ENCODE measurements at places on chromosomes 1 and 21.

DNA sequence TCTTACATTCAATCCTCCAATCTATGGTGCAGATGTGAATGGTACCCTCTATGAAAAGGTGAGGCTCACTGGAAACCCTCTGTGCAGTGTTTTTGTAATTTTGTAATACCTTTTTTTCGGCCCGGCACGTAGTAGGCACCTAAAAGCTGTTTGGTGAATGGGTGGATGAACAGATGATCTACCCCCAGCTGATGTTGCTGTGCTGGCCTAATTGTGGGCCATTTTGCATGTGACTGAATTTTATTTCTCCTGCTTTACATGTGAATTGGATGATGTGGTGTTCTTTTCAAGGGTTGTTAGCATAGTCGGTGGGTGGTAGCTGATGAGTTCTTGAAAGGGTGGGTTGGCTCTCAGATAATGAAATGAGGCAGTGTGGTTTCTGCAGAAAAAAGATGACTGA, 10.4 kb downstream of the KDM4A start:
- DNase-seq: no peak

- DNase-seq: no peak
These were observed 801 bp downstream of the TRAF5 start for GRCh38 chr1:211327346-211327921.

DNA sequence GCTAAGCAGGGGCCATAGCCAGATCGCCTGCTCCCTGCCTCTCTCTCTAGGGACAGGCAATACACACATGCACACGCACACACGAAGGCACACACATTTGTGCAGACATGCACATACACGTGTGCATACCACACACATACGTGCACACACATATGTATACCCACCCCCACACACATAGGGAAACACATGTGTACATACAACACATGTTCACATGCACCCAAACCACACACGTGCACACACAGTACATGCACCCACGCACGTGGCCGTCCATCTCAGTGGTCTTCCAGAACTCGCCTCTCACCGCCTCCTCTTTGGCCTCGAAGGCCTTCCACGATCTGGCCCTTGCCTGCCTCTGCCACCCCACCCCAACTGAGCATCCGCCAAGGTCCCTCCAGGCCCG, 25.3 kb upstream of the PEX10 start:
- DNase-seq: no peak

- no peak for DNase-seq
These were observed 4.4 kb upstream of the GLRX2 start for GRCh38 chr1:193109619-193110018.

GRCh38 chr1:157834430-157834829, 7.2 kb downstream of the CD5L start:
- no peak for DNase-seq

DNA sequence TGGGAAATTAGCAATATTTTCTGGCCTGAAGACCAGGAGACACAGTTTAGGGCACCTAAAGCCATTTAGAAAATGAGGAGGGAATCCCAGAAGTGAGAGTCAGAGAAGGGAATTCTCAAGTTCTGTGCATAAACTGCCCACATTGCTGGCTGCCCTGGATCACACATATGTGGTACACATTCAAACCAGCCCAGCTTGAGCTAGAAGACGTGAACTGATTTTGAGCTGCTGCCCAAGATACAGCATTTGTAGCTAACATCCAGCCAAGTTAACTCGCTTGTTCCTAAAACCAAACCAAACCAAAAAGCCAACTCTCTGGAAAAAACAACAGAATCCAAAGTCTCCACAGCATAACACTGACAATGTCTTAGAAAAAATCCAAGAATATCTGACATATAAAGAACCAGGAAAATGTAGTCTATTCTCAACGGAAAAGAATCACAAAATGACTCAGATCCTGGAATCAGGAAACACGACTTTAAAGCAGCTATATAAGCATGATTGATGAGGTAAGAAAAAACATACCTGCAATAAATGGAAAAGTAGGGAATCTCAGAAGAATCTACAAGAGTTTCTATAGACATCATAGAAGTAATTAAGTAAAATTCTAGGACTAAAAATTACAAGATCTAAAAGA, 18.2 kb upstream of the QSOX1 start:
- no peak for DNase-seq

DNA sequence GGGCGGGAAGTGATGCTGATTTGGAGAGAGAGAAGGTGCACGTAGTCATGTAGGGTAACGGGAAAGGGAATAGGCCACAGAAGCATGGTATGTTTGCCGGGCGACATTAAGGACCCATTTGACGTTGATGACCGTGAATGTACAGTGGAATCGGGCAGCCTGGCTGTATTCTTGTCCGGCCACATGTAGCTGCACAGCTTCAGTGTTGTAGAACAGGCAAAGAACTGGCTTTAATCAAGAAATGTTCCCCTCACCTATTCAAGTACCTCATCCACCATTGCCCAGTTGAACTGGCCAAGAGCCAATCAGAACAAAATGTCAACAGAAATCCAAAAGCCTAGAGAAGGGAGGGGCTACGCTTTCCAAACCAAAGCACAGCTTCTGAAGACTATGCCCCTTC, 104.8 kb downstream of the DHRS3 start:
- no peak for DNase-seq

GRCh38 chr1:15858069-15858670, 10.7 kb downstream of the SPEN start:
- no peak for DNase-seq

GRCh38 chr1:195141294-195141693, 1466.9 kb downstream of the KCNT2 start:
- no peak for DNase-seq

- DNase-seq: peak; percentile 82
These were observed 76.6 kb downstream of the NDUFS5 start for GRCh38 chr1:39102537-39103327.

DNA sequence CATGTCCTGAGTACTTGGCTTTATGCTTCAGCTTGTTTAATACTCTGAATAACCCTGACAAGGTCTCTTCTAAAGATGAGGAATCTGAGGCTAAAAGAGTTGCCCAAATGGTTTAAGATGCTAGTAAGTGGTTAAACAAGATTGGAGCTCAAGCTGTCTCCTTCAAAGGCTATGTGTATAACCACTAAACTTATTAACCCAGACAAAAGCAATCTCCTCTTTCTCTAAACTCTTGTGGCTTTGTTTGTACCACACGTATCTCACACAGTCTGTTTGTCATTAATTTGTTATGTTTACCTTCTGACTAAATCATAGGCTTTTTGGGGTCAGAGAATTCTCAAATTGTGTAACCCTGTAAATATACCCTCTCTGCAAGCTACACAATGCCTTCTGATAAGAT, 89.9 kb downstream of the HMCN1 start:
- DNase-seq: no peak

- DNase-seq: peak; percentile 47
These were observed at the start of gene KANK4 for GRCh38 chr1:62318756-62319544. TSS of gene KANK4 (minus strand) at chr1:62319434. CDS start at chr1:62281564, 37,870 bp downstream.

DNA sequence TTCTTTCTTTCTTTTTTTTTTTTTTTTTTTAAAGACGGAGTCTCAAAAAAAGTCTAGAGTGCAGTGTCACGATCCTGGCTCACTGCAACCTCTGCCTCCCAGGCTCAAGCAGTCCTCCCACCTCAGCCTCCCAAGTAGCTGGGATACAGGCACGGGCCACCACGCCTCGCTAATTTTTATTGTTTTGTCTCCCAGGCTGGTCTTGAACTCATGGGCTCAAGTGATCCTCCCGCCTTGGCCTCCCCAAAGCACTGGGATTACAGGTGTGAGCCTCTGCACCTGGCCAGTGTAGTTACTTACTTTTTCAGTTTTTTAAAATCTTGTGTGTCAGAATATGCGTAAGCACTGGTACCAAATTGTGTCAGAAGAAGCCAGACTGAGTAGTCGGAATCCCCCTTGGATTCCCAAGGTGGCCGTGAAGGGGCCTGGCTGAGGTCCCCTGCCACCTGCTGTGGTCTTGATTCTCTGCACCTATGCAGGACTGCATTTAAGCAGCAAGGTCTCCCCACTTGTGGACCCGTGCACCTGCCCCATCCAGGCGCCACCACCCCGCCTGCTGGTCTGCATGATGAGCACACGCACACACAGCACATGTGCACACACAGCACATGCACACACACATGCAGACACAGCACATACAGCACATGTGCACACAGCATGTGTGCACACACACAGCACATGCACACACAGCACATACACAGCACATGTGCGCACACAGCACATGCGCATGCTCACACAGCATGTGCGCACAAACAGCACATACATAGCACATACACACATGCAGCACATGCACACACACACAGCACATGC, 47.5 kb downstream of the PCNT start:
- no peak for DNase-seq

All from NCI-H1417 (cell line).